Skeletal muscle cell (primary cell): ENCODE measurements at places on chromosomes 6 and 20.
A peak's percentile ranks its signal among the peaks of the same experiment; 100 is the strongest.

DNA sequence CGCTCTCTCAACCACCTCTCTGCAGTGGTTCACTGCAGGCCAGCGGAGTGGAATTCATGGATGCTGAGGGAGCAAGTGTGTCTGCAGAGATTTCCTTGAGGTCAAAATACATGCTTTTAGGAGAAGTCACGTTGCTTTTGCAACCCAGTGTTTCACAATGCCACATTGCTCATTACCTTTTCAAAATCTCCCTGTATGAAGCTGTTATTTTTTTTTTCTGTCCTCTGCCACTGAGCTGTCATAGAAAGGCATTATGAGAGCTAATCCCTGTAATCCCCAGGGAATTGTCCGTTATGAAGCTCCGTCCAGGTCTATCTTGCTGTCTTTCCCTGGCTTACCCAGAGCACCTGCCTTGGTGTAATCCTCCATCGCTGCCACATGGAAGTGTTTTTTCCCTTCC, 60.5 kb upstream of the SLC22A23 start:
- DNase-seq: peak; percentile 91

GRCh38 chr6:411402-412145, 20.0 kb downstream of the IRF4 start:
- no peak for DNase-seq

DNA sequence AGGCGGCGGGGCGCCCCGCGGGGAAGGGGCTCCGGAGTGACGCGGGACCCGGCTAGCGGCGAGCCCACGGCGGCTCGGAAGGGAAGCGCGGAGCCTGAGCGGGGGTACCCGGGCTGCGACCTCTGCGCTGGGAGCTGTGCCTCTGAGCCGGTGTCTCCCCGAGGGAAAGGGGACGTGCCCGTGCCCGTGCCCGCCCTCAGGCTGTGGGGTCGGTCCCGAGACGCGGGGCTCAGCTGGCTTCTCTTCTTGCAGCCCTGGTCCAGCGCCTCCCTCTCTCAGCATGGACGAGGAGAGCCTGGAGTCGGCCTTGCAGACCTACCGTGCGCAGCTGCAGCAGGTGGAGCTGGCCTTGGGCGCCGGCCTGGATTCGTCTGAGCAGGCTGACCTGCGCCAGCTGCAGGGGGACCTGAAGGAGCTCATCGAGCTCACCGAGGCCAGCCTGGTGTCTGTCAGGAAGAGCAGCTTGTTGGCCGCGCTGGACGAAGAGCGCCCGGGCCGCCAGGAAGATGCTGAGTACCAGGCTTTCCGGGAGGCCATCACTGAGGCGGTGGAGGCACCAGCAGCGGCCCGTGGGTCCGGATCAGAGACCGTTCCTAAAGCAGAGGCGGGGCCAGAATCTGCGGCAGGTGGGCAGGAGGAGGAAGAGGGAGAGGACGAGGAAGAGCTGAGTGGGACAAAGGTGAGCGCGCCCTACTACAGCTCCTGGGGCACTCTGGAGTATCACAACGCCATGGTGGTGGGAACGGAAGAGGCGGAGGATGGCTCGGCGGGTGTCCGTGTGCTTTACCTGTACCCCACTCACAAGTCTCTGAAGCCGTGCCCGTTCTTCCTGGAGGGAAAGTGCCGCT, 686 bp downstream of the ZGPAT start:
- no peak for DNase-seq

- DNase-seq: no peak
Observed at GRCh38 chr6:32189069-32189741, 797 bp downstream of the PBX2 start.

- DNase-seq: no peak
Observed at GRCh38 chr6:151634336-151634720, 140.5 kb downstream of the CCDC170 start.

DNA sequence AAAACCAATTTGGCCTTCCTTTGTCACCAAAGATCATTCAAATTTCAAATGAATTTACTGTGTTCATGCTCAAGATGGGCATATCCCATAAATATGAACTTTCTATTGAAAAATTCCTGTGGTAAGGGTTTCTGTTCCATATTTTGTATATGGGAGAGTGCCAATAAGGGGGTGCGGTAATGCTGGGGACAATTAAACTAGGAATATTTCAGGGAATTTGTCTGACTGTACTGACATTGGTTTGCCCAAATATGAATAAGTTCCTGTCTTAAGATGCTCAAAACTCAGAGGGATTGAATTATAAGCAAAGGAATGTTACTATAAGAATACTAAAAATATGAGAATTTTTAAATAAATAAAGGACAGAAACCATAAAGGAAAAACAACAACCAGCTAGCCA, 553.0 kb upstream of the MARCKS start:
- no peak for DNase-seq

DNA sequence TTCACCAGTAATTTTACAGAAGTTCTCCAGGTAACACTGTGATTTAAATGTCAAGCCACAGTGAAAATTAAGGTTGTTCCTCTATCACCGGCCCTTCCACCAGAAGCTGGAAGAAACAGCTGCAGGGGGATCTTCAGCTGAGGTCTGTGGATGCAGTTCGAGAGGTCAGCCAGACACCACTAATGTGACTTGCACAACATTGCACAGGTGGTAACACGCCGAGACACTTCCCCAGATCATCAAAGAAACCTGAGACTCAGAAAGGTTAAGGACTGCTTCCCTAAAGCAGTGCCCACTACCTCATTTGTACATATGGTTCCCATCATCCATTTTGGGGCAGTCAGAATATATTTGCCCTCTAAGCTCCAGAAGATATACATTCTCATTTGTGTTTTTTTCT, 8.1 kb upstream of the SERPINB9 start:
- DNase-seq: no peak

DNA sequence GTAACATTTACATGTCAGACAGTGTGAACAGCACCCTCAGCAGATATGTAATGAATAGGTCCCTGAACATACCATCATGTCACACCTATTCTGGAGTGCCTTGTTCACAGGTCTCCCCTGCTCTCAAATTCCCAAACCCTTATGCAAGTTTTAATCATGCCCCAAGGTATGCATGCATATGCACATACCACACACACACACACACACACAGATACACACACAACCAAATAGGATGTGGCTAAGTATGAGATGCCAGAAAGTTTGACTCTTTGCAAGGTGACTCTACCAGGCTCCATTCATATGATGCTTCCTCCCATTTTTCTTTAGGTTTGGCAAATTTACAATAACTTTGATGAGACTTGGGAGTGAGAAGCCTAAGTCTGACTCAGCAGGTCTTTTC, 243.8 kb upstream of the IRAK1BP1 start:
- no peak for DNase-seq

- no peak for DNase-seq
Observed at GRCh38 chr6:13304580-13305260, 23.6 kb downstream of the TBC1D7 start.

- DNase-seq: peak; percentile 57
Observed at GRCh38 chr6:84825461-84825860, 61.1 kb upstream of the TBX18 start.

DNA sequence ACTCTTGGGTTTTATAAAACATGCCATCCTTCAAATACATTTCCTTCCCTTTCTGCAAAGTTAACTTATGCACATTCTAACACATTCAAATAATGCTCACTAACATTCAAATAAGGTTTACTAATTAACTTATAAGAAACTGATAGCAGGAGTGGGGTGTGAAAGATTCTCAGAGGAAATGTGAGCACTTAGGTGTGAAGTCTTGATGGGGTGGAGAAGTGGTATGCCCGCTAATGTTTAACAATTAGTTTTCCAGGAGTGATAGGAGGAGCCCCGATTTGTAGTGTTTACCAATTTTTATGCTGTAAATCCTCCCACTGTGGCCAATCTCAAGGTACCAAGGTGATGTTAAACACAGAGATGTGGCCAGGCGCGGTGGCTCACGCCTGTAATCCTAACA, 18.3 kb upstream of the DSN1 start:
- DNase-seq: no peak

DNA sequence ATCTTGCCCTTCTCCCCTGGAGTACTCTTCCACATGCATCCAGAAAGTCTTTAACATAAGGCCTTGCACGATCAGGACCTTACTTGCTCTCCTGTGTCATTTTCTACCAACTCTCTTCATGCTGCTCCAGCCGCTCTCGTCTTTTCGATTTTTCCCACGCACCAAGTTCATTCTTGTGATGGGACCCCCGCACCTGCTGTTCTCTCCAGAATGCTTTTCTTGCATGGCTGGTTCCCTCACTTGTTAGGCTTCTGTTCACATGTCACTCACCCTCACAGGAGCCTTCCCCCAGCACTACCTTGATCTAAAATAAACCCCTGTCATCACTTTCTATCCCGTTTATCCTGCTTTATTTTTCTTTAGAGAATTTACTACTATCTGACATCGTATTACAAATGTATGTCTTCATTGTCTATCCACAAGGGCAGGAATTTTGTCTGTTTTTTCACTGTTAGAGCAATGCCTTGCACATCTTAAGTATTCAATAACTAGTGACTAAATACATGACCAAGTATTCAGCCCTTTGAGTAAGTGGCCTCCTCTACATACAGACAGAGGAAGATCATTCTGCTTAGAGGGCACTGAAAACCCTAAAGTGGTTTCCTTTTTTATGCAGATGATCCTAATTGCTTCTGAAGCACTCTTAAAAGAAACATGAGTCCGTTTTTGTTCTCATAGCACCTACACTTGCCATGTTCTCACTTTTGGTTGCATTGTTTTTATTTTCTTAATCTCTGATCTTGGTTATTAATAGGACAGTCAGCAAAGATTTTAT, 166.9 kb downstream of the SLC16A10 start:
- DNase-seq: no peak

DNA sequence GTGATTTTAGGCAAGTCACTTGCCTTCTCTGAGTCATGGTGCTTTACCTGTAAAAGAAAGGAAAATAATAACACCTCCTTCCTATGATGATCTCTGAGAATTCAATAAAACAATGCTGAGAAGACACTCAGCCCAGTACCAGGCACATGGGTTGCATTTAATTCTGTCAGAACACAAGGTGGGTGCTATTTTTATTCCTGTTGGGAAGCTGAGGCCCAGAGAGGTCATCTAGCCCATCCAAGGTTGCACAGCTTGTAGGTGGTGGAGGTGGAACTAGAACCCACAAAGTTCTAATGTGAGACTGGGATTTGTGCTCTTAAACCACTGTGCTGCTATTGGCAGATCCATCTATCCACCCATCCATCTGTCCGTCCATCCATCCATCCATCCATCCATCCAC, 39.6 kb upstream of the PTGIS start:
- DNase-seq: no peak

- no peak for DNase-seq
Observed at GRCh38 chr6:2872423-2873358, 30.4 kb downstream of the SERPINB9 start.

- DNase-seq: no peak
Observed at GRCh38 chr20:25191689-25192088, 3.8 kb upstream of the ENTPD6 start.

DNA sequence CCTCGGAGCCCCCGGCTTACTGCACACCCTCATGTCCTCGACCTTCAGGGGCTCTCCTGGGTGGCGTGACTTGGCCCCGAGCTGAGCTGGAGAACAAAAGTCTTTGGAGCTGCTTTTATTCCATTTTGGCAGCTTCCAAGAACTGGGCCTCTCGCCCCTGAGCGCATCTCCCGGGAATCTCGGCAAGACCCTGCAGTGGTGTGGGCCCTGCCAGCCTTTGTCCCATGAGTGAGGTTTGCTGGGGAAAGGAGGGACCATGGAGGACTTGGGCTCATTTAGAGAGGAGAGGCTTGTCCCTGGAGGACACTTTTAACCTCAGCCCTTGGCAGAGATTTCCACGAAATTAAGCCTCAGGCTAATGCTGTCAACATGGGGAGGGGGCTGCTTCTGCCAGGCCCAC, 62.3 kb upstream of the SLCO4A1 start:
- no peak for DNase-seq

GRCh38 chr20:36463212-36464061, 77.9 kb upstream of the MYL9 start:
- no peak for DNase-seq

- DNase-seq: no peak
Observed at GRCh38 chr6:44635486-44635885, 248.0 kb downstream of the CDC5L start.

GRCh38 chr6:33405386-33405940, 5.4 kb upstream of the PHF1 start:
- no peak for DNase-seq

DNA sequence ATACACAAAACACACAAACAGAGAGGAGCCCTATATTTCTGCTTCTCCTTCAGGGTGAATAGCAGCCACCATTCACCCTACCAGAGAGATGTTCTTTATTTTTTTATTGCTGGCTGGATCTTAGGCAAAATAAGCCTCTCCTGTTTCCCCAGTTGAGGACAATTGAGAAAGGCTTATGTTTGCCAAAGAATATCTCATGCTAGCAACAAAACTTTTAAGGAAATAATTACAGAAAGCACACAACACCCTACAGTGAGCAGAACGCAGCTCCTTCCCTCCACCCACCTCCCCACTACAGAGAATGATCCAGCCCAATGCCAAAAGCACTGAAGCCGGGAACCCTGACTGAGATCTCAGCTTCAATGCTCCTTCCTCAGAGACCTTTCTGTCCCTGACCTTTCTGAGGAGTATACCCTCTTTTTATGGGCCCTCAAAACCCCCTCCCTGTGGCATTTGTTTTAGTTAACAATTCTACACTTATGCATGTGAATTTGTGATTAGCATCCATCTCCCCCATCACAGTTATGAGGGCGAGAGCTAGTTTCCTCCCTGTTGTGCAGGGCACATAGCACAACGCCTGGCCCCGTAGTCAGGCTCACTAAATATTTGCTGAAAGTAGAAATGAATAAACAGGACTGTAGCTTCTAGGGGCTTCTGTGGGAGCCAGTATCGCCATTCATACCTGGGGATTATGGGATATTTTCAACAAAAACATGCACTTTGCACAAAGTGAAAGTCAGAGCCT, 491.6 kb upstream of the CDH4 start:
- no peak for DNase-seq

DNA sequence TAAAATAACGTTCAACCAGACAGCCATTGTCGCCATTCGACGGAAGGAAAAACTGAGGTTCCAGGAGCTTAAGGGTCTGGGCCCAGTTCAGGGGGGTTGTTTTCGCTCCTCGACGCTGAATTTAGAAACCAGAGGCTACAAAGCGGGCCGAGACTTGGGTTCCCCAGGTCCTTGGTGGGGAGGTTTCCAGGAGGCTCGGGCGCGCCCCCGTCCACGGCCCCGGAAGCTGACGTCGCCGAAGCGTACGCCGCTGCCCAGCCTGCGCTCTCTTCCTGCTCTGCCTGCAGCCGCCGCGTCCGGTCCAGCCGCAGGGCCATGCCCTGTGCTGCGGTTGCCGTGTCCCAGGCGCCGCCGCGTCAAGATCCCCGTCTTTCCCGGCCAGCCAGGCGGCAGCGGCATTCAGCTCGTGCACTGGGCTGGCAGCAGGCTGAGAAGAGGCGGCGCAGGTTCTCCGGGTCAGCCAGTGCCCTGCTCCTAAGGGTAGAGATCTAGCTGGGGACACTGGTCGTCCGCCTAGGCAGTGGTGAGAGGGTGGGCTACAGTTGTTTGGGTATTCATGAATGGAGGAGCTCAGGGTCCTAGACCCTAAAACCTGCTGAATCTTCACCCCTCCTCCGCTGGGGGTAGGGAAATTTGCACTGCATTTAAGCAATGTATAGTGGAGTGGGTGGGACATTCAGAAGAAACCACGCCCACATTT, 901 bp upstream of the TRIM26 start:
- peak; percentile 35 for DNase-seq
